NCI-H526 (cell line): ENCODE measurements at places on chromosomes 11 and 22.

DNA sequence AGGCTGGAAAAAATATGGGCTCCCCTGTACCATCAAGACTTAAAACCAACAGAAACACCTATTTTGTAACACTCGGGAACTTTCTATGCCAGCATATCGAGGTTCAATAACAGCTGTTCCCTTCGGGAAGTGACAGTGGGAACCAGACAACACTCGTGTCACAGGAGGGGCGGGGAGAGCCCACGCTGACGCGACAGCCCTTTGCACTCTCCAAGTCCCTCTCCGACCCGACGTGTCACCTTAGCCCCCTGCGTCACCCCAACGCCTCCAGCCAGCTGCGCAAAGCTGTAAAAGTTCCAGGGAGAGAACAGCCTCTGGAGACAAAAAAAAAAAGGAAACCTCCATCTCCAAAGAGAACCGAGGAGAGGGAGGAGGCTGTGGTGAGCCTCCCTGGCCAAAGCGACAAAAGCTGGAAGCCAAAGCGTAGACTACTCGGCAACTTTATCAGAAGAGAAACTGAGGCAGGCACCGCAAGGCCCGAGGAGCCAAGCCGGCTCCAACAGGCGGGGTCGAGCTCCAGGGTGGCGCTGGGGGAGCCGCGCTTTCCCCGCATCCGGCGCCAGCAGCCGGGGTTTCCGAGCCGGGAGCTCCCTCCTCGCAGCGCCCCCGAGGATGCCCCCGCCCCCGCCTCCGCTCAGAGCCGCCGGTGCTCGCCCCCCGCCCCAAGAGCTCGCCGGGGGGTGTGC is 751 bp downstream of the ARFGAP3 start:
- DNase-seq = no peak

DNA sequence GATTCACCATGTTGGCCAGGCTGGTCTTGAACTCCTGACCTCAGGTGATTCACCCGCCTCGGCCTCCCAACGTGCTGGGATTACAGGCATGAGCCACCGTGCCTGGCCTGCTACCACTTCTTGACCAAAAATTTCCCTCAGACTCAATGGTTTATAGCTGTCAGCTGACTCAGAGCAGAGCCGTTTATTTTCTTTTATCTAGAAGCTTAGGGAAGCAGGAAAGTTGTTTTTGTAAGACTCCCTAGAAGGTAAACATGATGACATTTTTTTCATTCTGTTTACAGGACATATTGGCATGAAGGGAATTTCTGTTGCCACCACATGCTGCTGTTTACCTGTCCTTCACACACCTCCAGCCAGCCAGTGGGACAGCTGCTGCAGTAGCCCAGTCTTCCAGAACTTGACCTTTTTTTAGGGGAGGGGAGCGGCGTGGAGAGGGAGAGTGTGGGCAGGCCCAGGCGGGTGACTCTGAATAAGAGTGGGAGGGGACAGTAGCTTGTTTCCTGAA is 56.1 kb upstream of the PTPRJ start:
- no peak for DNase-seq

GRCh38 chr11:113373306-113373705 is 14.3 kb upstream of the ANKK1 start:
- DNase-seq = no peak

- DNase-seq = no peak
Observed at GRCh38 chr11:114194702-114195101, 101.5 kb upstream of the NNMT start.

GRCh38 chr22:38316364-38317121 is 690 bp downstream of the CSNK1E start:
- DNase-seq = peak; percentile 33

DNA sequence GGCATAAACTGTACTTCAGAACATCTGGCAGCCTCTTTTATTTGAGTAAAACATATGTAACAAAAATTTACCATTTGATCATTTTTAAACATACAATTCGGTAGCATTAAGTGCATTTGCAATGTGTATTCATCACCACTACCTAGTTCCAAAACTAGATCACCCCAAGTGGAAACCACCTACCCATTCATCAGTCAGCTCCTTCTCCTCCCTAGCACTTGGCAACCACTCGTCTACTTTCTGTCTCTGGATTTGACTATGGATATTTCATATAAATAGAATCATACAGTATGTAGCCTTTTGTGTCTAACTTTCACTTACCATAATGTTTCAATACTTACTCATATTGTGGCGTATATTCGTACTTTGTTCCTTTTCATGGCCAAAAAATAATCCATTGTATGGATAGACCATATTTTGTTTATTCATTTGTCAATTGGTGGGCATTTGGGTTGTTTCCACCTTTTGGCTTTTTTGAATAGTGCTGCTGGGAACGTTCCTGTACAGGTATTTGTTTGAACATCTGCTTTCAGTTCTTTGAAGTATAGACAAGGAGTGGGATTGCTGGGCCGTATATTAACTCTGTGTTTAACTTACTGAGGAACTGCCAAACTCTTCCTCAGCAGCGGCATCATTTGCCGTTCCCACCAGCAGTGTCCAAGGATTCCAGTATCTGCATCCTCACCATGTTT is 27.2 kb upstream of the ADORA2A start:
- DNase-seq = no peak

GRCh38 chr11:47667135-47667534 is 24.8 kb upstream of the MTCH2 start:
- DNase-seq = no peak

DNA sequence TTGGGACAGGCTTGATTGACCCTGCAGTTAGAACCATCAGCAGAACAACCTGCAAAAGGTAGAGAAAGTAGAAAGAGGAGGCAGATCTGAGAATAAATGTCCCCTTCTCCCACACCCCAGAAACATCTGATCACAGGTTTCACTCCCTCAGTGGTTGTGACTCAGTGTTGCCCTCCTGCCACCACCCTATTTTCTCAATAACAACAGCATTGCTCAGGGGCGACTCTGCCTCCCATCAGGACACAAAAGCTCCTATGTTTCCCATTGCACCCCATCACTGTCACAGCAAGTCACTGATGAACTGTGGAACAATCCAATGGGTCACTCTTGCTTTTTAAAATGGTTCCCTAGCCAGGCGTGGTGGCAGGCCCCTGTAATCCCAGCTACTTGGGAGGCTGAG is 110.2 kb downstream of the RASSF10 start:
- no peak for DNase-seq

GRCh38 chr22:24429411-24430365 is 2.3 kb downstream of the ADORA2A start:
- no peak for DNase-seq

GRCh38 chr11:85531191-85531897 is 95.8 kb downstream of the DLG2 start:
- DNase-seq = no peak
